ENCODE measurements at places on chromosomes 4 and X.

- DNase-seq = no peak
Measured at GRCh38 chr4:147879676-147880075, 147.8 kb downstream of the ARHGAP10 start.

GRCh38 chr4:145521282-145521681 is 39.6 kb downstream of the SMAD1 start:
- DNase-seq = no peak

DNA sequence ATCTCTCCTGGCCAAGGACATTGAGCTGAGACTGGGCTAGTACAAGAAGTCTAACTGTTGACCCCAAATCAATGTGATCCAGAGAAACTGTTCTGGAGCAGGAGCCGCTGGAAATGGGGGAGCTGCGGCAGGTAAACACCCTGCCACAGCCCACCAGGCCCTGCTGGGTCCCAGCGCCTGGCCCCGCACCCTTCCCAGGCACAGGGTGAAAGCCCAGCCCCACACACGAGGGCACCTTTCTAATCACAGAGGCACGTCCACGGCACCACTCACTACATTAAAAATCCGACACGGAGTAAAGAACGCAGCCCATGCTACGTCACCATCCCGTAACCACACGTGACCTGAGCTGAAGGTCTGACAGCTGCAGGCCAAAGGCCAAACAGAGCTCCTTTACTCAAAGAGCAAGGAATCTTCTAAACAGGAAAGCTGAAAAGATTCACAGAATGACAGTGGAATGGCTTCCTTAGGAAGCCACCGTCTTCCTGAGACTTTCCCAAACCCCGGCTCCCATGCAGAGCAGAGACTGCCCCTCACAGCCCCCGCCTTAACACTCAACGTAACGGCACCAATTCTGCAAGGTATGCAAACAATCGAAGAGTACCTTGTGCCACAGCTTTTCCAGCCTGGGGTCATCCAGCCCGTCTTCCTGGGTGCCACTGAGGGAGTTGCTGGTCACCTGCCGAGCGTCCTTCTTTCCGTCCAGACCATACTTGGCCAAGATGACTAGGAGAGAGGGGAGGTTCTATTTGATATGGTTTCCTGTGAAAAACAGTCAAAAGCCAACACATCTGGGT is 12.6 kb downstream of the LRPAP1 start:
- DNase-seq = no peak

DNA sequence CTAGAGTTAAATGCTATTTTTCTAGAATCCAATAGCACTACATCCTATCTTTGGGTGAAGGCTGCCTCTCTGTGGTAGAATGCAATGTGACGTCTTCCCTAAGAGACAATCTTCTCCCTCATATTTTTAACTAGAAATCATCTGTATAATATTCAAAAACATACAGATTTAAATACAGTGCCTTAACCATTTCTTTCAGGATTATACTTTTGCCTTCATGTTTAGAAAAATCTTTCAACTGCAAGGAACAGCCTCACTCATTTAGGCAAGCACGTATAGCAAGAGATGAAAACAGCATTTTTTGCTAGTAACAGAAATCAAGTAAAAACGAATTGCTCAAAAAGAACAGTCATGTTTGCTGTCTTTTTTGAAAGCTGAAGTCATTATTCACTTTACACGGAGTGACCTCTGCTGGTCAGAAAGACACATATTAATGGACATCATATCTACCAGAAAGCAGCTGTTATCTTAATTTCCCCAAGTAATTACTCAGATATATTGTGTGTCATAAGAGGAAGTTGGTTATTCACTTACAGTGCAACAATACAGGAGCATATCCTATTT is 422.3 kb downstream of the STPG2 start:
- DNase-seq = no peak

DNA sequence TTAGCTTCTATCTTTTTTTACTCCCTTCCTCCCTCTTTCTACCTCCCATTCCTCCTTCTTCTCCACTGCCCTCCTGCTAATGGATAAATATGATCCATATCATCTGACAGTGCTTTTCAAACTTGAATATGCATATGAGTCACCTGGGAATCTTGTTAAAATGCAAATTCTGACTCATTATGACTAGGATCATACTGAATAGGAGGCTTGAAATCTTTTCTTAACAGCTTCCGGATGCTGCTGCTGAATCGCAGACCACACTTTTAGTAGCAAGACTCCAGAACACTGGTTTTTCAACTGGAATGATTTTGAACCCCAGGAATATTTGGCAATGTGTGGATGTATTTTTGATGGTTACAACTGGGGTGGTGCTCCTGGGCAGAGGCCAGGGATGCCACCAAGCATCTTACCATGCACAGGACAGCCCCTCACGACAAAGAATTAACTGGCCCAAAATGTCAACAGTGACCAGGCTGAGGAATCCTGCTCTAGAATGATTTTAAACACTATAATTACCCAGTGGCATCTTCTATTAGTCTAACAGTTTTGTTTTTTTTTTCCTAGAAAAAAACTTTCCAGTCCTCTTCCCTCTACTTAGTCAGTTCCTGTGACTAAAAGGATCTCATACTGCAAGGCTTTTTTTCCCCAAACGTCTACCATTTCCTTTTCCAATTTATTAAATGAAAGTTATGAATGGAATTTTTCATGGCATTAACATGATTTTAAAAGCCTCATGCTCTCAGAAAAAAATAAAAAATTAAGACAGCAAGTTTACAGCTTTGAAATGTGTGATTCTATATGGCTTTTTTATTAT is 10.6 kb upstream of the PYURF start:
- no peak for DNase-seq

DNA sequence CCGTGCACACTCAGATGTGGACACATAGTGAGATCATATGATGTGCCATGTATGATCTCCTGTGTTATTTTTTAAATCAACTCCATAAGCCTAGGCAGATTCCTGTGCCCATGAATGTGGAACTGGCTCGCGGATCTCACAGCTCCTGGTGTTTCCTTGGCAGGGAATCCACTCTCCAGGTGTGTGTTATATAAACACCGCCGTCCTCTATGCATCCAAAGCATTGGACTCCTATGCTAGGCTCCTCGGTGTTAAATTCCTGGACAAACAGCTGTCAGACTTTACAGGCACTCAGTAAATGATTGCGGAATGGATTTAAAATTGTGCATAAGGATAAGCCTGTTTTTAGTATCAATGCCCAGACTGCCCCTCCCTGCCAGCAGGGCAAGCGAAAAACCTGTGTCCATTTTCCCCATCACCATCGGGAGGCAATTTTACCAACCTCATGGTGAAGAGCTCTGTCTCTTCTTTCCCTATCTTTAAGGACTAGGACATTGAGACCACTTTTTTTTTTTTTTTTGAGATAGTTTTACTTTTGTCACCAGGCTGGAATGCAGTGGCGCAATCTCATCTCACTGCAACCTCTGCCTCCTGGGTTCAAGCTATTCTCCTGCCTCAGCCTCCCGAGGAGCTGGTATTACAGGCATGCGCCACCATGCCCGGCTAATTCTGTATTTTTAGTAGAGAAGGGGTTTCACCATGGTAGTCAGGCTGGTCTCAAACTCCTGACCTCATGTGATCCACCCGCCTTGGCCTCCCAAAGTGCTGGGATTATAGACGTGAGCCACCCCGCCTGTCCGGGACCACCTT is 23.6 kb upstream of the GPR78 start:
- no peak for DNase-seq

- no peak for DNase-seq
Measured at GRCh38 chr4:151147000-151147399, 47.6 kb downstream of the RPS3A start.

DNA sequence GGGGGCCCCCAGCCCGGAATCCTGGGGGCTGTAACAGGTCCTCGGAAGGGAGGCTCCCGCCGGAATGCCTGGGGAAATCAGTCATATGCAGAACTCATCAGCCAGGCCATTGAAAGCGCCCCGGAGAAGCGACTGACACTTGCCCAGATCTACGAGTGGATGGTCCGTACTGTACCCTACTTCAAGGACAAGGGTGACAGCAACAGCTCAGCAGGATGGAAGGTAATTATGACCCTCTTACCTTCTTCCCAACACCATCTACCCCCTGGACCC is 1.0 kb downstream of the FOXO4 start:
- no peak for DNase-seq

- no peak for DNase-seq
Measured at GRCh38 chrX:50942471-50942870, 31.9 kb downstream of the BMP15 start.

DNA sequence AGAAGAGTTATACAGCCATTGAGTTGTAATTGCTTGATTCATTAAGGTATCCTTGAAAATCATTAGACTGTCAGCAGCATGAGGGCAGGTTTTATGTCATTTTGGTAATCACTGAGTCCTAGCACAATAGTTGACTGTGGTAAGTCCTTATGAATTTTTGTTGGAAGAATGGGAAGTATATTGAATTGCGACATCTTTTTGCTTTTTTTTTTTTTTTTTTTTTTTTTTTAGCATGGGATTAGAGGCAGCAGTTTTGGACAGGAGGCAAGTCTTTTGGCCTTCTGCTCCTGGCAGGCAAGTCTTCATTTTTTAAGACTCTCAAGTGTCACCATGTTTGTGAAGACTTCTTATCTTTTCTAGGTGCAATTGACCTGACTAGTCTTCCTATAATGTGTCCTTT is 29.7 kb downstream of the PRRG1 start:
- no peak for DNase-seq

GRCh38 chrX:123854329-123854728 is 5.5 kb upstream of the XIAP start:
- no peak for DNase-seq

- no peak for DNase-seq
Measured at GRCh38 chrX:134469486-134469885, 9.5 kb downstream of the HPRT1 start.

GRCh38 chrX:124230655-124231450 is 101.6 kb upstream of the TEX13D start:
- no peak for DNase-seq

DNA sequence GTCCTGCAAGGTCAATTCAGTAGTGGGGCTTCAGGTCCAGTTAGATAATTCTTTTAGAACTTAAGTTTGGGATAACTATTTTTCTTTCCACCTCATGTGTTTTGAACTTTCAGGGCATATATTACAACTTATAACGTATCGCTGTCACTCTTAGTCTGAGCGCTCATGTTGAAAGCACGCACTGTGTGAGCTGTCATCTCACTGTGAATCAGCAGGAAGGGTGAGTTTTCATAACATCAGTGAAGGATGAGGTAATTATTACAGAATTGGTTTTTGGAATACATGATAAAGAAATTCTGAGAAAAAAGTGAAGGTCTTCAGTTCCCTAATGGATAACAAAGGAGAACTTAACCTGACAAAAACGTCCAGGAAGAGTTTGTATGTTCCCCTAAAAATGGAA is 45.1 kb upstream of the SLC4A4 start:
- no peak for DNase-seq

- no peak for DNase-seq
Measured at GRCh38 chr4:185283723-185284122, 74.3 kb downstream of the SNX25 start.

- no peak for DNase-seq
Measured at GRCh38 chr4:4788573-4788972, 70.9 kb upstream of the MSX1 start.

- no peak for DNase-seq
Measured at GRCh38 chr4:89064848-89065247, 7.9 kb upstream of the FAM13A start.

DNA sequence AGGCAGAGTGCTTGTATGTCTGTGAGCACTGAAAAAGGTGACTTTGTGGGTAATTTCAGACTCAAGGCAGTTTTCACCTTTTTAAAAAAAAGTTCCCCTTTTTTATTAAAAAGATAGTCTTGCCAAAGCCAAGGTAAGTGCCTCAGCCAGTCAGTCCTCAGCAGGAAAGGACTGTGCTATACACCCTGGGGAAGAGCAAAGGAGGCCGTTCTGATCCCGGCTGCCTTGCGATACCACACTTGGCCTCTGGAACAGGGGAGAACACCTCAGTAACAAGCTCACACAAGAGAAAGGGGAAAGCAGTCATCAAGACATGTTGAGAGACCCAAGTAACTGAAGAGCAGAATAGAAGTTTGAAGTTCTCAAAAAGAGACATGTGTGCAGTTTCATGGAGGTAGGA is 541.7 kb downstream of the BCOR start:
- no peak for DNase-seq

DNA sequence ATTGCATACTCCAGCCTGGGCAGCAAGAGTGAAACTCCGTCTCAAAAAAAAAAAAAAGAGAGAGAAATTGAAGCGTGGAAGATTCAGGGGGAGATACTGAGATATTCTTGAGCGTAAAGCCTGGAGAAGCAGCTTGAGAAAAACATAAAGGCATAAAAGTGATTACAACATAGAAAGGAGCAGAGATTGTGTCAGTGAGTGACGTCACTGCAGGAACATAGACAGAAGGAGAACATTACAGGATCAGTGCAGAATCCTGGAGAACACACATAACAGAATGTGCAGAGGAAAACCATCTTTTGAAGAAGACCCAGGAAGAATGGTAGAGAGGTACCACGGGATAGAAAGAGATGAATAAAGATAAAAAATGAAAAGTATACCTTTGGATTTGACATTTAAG is 147.0 kb downstream of the APBB2 start:
- DNase-seq = no peak

- no peak for DNase-seq
Measured at GRCh38 chr4:16802044-16802443, 96.4 kb downstream of the LDB2 start.

DNA sequence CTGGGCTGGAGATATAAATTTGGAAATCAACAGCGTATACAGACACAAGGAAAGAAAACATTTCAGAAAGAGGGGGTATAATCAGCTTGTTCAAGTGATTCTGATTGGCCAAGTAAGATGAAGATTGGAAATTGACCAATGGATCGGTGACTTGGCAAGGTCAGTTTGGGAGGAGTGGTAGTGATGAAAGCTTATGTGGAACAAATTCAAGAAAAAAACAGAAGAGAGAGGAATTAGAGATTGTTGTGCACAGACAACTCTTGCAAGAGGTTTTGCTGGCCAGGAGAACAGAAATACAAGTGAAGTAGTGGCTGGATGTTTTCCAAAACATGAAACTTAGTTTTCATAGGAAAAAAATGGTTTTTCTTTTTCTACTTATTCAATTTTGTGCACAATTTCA is 16.3 kb downstream of the CD38 start:
- DNase-seq = no peak

GRCh38 chr4:183229397-183229796 is 90.7 kb downstream of the CLDN22 start:
- DNase-seq = no peak

DNA sequence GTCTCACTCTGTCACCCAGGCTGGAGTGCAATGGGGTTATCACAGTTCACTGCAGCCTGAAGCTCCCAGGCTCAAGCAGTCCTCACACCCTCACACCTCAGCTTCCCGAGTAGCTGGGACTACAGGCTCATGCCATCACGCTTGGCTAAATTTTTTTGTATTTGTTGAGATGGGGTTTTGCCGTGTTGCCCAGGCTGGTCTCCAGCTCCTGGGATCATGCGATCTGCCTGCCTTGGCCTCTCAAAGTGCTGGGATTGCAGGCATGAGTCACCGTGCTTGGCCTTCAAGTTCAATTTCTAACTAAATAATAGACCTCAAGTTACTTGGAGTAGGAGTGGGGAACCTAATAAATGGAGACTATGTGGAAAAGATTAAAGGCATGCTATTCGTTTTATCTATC is 48.9 kb downstream of the MND1 start:
- no peak for DNase-seq

- no peak for DNase-seq
Measured at GRCh38 chrX:21565025-21565424, 93.1 kb downstream of the KLHL34 start.

GRCh38 chr4:83860200-83860599 is 324.3 kb downstream of the GPAT3 start:
- DNase-seq = no peak
